ENCODE measurements at places on chromosomes 1 and 21. TPM values are rescaled to one million over a fixed set of nuclear protein-coding genes. Genes with fewer than 3 reads are reported as not detected.

Gene RIT1
- 33.4 TPM for total RNA-seq

Gene ECM1
- total RNA-seq = 74.4 TPM

Gene TRIM58
- total RNA-seq = under 0.01 TPM

Gene TAF5L
- total RNA-seq = 14.4 TPM

Gene CCDC17
- total RNA-seq = 0.99 TPM

Gene KAZN
- total RNA-seq = 3.3 TPM

Gene FTCD
- total RNA-seq = 1.7 TPM

Gene BTBD8
- total RNA-seq = 6.7 TPM

Gene FCER1G
- total RNA-seq = not detected

Gene PERM1
- under 0.01 TPM for total RNA-seq

Gene ZNF644
- total RNA-seq = 36.1 TPM

Gene HSD11B1
- 28.8 TPM for total RNA-seq

Gene C1orf210
- not detected for total RNA-seq

Gene NBPF20
- total RNA-seq = 3.3 TPM

Gene LCE1F
- total RNA-seq = not detected

Gene LDLRAD1
- not detected for total RNA-seq

Gene LIPI
- not detected for total RNA-seq

Gene ATP6V1G3
- total RNA-seq = not detected

Gene OR2L8
- total RNA-seq = not detected

Gene KLF18
- not detected for total RNA-seq

Gene DCDC2B
- not detected for total RNA-seq

Gene ARPC5
- 81.7 TPM for total RNA-seq

Gene AMY1A
- total RNA-seq = not detected

Gene C21orf91
- total RNA-seq = 8.9 TPM

Gene MPZ
- total RNA-seq = 0.87 TPM

Gene SH2D5
- total RNA-seq = 4.2 TPM

Gene SPRR2E
- total RNA-seq = not detected

Gene HSD3B1
- not detected for total RNA-seq

Gene COL16A1
- 116 TPM for total RNA-seq

Gene FMO2
- total RNA-seq = 4.5 TPM

Gene GSTM1
- total RNA-seq = 0.15 TPM

Gene PODN
- total RNA-seq = 87.5 TPM

Gene TEX38
- 0.29 TPM for total RNA-seq

Gene NIPAL3
- 60.4 TPM for total RNA-seq

Gene COL24A1
- total RNA-seq = 0.87 TPM

Gene CELA2B
- not detected for total RNA-seq

Gene BSND
- total RNA-seq = not detected

Gene THEM5
- 0.17 TPM for total RNA-seq

Gene MYOC
- 1.2 TPM for total RNA-seq

Gene AGPAT3
- total RNA-seq = 61.7 TPM
